H7 (cell line): ENCODE measurements at places on chromosomes 16 and 17. TPM values are rescaled to one million over a fixed set of nuclear protein-coding genes. Genes with fewer than 3 reads are reported as not detected.
A peak's percentile ranks its signal among the peaks of the same experiment; 100 is the strongest.

- DNase-seq, result no peak
Measured at GRCh38 chr16:51556694-51557340, 405.7 kb upstream of the SALL1 start.

DNA sequence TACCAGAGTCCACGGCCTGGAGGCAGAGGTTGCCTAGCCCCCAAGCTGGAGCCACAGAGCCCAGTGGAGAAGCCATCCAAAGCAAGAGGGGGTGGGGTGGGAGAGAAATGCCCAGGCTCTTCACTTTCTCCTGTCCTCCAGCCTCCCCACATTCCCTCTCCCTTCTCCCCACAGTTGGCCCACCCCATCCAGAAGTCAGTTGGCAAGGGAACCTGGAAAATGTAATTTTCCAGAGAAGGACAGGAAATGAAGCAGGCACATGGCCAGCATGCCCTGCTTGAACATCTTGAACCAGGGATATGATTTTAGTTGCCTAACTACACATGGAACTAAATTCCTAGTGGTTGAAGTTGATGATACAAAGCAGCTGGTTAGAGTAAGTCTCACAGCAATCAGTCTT is 73.3 kb upstream of the IRX6 start:
- no peak for DNase-seq

- DNase-seq, result peak; percentile 61
Measured at GRCh38 chr17:78013683-78014467, 55.4 kb downstream of the TNRC6C start.

DNA sequence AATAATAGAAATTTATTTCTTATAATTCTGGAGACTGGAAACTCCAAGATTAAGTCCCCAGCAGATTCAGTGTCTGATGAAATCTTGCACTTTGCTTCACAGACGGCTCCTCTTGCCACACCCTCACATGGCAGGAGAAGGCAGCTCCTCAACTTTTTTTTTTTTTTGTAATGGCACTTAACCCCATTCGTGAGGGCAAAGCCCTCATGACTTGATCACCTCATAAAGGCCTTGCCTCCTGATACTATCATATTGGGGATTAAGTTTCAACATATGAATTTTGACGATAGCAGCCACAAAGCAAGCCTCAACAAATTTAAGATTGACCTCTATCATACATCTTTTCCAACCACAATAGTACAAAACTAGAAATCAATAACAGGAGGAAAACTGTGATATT is 42.3 kb upstream of the CDYL2 start:
- no peak for DNase-seq

Gene CLEC18B
- total RNA-seq, result 0.55 TPM in 1 of 2 replicates, not detected in the other

DNA sequence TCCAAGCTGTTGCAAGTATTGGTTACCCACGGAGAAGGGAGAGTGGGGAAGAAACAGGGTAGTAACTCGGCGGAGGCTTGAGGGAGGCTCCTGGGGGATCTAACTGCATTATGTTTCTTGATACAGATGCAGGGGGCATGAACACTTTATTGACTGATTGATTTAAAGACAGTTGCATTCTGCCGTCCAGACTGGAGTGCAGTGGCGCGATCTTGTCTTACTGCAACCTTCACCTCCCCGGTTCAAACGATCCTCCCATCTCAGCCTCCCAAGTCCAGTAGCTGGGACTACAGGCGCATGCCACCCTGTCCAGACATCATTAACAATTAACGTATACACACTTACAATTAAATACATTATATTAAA is 15.1 kb upstream of the ERN2 start:
- no peak for DNase-seq

DNA sequence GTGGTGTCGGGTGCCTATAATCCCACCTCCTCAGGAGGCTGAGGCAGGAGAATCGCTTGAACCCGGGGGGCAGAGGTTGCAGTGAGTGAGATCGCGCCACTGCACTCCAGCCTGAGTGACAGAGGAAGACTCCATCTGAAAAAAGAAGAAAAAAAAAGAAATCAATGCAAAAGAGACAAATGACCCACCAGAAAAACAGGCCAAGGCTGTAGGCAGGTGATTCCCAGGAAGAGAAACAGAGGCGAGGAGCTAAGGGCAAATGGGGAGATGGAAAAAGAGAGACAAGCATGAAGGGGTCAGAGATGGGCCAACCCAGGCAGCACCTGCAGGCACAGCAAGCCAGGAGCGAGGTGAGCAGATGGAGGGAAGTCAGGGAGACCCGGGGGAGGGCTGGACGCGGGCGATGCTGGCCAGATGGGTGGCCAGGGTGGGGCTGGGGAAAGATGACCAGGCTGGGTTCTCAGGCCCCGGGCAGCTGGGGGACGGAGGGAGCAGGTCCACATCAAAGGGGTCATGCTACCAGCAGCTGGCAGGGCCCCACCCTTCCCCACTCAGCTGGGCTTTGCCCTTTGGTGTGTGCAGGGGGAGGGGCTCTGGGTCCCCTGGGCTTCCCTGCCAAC is 25.5 kb downstream of the MYBBP1A start:
- DNase-seq, result no peak

DNA sequence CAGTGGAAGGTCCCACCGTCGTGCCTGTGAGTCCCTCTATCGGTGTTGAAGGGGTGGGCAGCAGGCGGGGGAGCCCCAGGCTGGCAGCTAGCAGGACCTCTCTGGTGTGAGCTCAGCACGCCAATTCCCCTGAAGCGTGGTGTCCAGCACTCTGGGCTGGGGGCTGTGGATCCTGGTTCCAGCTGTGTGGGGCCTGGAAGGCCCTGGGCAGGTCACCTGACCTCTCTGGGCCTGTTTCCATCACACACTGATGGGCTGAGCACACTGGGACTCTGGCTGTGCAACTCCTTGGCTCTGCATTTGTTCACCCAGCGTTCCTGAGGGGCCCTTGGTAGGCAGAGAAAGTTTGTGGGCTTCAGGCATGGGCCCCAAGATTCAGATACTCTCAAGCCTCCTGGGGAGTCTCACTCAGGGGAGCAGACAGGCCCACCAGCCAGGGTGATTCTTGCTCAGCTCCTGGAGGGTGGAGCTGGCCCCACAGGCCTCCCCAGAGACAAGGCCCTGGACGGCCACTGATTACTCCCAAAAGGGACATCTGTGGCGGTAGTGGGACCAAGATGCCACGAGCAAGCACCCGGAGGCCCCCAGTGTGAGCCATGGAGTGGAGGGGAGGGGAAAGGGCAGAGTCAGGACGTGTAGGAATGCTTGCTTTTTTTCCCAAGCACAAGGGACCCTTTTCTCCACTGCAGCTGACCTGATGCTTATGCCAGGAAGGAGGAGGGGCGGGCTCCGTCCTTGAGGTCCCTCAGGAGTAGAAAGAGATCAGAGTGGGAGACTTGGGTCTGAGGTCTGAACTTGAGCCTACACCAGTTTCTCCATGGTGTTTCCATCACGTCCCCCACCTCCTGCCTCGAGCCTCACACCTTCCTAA is 8.5 kb downstream of the SCGB1C2 start:
- DNase-seq, result no peak

Gene C16orf86
- total RNA-seq, result 8.5 and 9.0 TPM in 2 replicates

Gene ZNF597
- total RNA-seq, result 1.5 and 1.9 TPM in 2 replicates

Gene EVI2A
- not detected in 2 replicates for total RNA-seq
